ENCODE measurements at places on chromosomes 3 and 15.

GRCh38 chr3:25663869-25664811 is 567 bp downstream of the TOP2B start:
- no peak for DNase-seq

DNA sequence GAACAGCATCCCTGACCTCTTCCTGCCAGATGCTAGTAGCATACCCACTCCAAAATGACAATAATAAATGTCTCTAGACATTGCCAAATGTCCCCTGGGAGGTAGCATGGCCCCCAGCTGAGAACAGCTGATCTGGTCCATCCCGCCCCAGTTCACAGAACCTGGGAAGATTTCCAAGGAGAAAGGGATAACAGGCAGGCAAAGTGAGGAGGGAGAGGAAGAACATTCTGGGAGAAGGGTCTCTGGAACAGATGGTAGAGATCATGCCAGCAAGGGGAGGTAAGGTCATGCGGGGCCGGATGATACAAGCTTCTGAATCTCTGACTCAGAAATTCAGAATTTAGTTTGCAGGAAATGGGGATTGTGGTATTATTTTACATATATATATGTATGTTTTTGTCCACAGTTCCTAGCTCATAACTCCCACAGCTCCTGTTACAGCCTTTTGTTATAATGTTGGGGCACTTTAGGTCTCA is 192.7 kb downstream of the SUCLG2 start:
- DNase-seq = peak; percentile 67

GRCh38 chr15:90463381-90463780 is 66.3 kb upstream of the CRTC3 start:
- DNase-seq = no peak

GRCh38 chr3:181881749-181882148 is 170.0 kb downstream of the SOX2 start:
- no peak for DNase-seq

DNA sequence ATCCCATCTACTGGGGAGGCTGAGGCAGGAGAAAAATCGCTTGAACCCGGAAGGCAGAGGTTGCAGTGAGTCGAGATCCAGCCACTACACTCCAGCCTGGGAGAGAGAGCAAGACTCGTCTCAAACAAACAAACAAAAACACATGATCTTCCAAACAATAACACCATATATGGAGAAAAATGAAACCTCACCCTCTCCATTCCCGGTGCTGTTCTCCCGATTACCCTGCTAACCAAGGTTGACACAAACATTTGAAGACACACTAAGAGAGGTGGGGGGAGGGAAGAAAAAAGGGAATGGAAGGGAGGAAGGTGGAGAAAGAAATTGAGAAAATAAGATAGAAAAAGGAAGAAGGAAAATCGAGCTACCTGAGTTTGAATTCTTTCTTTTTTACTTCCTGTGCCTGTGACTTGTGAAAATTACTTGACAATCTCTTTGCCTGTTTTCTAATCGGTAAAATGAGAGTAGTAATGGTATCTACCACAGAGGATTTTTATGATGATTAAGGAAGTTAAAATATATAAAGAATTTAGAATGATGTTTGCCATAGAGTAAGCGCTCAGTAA is 1.1 kb upstream of the PLSCR2 start:
- no peak for DNase-seq

GRCh38 chr3:20043396-20043795 is 3.1 kb downstream of the KAT2B start:
- DNase-seq = no peak

GRCh38 chr3:40143283-40144090 is 166.0 kb upstream of the EIF1B start:
- DNase-seq = peak; percentile 18

GRCh38 chr3:121411523-121411922 is 134.3 kb downstream of the POLQ start:
- DNase-seq = no peak

- DNase-seq = no peak
Measured at GRCh38 chr3:139328356-139328755, 15.5 kb upstream of the MRPS22 start.

DNA sequence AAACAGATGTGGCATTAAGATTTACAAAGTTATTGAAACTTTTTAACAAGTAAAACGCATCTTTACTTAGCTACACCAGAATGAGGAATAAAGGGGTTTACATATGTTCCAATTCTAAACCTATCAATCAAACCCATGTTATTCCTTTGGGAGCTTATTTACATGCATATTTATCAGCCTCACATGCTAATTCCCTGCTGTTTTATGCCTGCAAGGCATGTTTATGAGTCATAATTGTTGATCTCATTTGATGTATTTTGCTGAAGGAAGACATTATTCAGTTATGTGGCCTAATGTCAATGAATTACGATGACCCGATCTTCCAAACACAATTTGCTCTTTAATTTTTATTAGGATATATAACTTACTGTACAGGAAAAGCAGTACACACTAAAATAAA is 272.9 kb downstream of the TBC1D5 start:
- DNase-seq = no peak

- DNase-seq = no peak
Measured at GRCh38 chr3:117471831-117472230, 762.3 kb downstream of the TUSC7 start.

GRCh38 chr15:70528270-70528706 is 235.1 kb downstream of the UACA start:
- DNase-seq = no peak

GRCh38 chr3:134807189-134807588 is 12.1 kb downstream of the EPHB1 start:
- DNase-seq = no peak

- DNase-seq = no peak
Measured at GRCh38 chr3:133388696-133389395, 11.0 kb upstream of the BFSP2 start.

DNA sequence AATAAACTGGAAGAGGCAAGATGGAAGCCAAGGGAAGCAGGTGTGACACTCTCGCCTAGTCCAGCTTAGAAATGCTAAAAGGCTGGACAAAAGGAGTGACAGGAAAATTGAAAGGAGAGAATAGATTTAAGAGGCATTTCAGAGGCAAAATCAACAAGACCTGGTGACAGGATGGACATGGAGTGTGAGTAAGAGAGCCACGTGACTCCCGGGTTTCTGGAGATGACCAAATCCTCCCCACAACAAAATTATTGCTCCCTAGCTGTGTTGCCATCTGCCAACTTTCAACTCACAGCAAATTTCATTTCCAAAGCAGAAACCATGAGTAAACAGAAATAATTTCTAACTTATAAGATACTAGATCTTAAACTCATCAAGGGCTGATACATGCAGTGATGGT is 52.6 kb downstream of the MTHFS start:
- no peak for DNase-seq

GRCh38 chr3:184728010-184728527 is 16.2 kb upstream of the MAGEF1 start:
- DNase-seq = no peak

- DNase-seq = no peak
Measured at GRCh38 chr3:131616719-131617118, 113.9 kb upstream of the MRPL3 start.

DNA sequence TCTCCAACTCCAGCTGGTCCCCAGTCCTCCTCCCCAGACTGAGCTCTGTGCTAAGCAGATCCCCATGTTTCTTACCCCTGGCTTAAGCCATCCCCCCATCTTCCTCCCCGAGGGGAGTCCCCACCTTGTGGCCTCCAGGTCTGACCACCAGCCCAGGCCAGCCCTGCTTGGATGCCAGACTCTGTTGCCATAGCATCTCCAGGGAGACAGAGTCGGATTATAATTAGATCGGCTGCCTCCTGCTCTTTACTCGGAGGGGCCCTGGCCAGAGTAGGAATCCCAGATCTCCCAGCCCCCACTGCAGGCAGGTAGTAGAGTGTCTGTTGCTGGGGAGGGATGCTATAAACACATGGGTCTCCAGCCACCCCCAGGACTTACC is 2.4 kb downstream of the KLHDC8B start:
- no peak for DNase-seq

DNA sequence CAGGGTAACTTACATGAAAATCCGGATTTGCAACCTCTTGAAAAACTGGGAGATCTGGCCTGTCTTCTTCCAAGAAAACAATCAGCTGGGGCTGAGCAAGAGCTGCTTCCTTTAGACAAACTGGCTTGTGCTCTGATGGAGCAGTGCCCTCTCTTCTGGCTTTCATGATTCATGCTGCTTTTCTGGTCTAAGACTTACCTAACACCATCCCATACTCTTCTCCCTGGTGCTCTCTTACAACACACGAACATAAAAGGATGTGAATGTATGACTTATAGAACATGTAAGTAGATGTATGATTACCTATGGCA is 9.9 kb downstream of the TJP1 start:
- no peak for DNase-seq

DNA sequence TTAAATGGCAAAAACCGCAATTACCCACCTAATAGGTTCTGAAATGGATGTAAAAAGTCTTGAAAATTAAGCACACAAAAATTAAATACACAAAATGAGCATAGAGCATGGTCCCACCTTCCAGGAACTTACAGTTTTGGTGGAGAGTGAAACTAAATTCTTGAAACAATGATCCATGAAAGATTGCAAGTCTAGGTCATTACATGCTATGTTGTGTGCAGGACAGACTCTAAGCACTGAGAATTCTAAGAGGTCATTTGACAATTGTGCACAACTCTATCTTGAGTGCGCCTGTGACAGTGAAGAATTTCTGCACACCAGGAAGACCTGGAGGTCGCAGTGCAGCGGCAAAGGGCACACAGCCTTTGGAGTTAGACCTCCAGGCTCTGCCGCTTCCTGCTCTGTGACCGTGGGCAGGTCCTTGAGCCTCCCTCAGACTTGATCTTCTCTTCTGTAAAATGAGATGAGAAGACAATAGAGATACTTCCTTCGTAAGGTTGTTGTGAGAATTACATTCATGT is 153.3 kb upstream of the TPM1 start:
- DNase-seq = no peak

DNA sequence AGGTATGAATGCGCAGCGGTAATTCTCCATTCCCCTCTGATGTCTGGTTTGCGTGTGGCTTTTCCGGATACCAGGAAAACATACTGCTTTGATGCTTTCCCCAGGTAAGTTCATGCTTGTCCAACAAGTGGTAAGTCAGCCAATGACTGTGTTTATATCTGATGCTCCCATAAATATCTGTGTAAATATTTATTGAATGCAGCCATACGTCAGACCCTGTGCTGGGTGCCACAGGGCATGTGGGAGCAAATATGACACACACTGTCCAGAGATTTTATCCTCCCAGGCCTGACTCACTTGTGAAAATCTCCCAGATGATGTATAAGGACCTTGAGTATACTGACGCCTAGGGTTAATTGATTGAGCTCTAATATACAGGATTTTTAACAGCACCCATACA is 29.6 kb upstream of the CEMIP start:
- no peak for DNase-seq

GRCh38 chr15:69908590-69909420 is 188.9 kb downstream of the TLE3 start:
- no peak for DNase-seq

DNA sequence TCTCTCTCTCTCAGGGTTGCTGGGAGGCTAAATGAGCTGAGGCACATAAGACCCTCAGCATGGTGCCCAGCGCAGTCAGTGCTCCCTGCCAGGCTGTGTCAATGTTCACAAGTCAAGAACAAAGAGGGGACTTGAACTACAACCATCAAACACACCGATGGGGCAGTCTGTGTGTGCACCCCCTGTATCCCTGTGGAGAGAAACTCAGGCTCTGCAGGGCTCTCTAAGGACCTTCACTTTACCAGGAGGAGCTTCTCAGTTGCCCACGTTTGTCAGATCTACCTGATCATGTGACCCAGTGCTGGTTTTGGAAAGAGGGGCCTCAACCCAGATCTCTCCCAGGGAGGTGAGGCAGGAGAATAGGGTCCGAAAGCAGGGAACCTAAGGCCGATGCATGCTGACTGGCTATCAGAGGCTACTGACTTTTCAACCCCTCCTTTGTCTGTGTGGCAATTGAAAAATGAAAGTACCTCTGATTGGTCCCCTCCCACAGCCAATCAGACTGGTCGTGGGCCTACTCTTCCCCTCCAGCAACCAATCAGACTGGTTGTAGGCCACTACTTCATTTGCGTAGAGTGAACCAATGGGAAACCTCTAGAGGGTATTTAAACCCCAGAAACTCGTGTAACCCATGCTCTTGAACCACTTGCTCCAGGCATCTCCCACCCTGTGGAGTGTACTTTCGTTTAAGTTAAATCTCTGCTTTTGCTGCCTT is 34.0 kb downstream of the RHCG start:
- no peak for DNase-seq

DNA sequence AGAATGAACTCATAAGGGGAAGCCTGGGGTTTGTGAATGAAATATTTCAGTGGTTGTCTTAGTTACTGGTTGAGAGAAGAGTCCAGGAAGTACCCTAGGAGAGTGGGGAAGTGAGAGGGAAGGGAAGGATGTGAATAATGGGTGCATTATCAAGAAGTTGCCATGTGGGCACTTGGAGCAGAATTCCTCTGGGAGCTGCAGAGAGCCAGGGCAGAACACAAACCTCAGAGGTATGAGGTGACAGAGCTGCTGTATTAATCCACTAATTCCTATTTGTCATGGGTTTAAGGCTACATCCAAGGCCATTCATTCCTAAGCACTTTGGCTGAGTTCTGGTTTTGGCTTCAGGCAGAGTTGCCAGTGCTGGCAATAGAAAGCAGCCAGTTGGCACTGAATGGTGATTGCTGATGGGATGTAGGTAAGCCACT is 29.0 kb downstream of the NDUFB4 start:
- DNase-seq = no peak

- no peak for DNase-seq
Measured at GRCh38 chr3:50608278-50608677, 3.3 kb downstream of the CISH start.

DNA sequence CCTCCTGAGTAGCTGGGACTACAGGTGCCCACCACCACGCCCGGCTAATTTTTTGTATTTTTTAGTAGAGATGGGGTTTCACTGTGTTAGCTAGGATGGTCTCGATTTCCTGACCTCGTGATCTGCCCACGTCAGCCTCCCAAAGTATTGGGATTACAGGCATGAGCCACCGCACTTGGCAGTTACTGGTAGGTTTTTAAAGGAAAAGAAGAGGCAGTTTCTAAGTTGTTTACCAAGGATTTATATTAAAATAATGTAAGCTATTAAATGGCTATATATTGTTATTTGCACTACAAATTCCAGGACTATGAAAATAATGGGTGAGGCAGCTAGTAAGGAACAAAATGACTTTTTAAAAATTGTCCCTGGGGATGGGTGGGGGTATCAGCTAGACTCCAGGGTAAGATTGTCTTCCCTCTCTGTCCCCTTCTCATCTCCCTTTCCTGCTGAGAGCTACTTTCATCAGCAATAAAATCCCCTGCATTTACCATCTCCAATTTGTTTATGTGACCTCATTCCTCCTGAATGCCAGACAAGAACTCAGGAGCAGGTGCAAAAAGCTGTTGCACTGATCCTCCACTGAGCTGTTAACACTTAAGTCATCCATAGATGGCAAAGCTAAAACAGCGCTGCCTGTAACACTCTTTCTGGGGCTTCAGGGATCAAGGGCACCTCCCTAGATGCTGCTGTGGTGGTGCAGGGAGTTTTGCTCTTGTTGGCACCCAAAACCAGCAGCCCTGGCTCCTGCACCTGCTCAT is 165.2 kb downstream of the ZPLD1 start:
- DNase-seq = no peak

All from fibroblast of skin of left quadriceps (primary cell).